Stimulated activated CD8-positive, alpha-beta memory T cell treated with anti-CD3 and anti-CD28 coated beads, Interleukin-2, amount 100 ng/mL, for 48 hours (primary cell): ENCODE measurements at places on chromosomes 2 and 18.

DNA sequence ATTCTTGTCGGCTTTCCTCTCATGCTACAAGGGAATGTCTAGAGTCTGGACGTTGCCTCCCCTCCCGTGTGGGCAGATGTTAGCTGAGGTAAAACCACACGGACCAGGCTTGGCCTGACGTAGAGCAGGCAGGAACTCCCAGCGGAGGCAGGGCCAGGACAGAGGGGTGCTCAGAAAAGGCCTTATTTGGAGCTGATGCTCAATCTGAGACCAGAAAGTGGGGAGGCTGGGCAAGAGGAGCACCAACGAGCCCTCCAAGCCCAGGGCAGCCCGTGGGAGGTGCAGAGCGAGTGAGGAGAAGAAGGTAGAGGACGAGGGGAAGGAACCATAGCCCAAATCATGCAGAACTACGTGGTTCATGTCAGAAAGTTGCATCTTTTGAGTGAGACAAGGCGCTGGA, 9.0 kb downstream of the TEX51 start:
- no peak for DNase-seq

- no peak for DNase-seq
These were observed 45.5 kb downstream of the EML4 start for GRCh38 chr2:42214669-42215068.

DNA sequence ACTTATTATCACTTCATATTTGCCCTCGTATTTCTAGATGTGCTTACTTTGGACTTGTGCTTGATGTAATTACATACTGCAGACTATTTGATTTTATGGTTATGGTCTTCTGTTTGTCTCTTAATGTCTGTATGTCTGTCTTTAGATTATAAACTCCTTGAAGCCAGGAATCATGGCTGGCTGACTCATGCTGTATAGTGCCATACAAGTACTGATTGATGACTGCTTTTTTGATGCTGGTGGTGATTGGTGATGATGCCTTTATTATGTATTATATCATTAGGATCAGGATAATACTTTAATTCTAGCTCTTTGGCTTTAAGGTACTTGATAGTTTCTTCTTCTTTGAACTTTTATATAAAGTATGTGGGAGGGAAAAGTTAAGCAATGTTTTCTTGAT, 17.3 kb downstream of the SMCHD1 start:
- no peak for DNase-seq

DNA sequence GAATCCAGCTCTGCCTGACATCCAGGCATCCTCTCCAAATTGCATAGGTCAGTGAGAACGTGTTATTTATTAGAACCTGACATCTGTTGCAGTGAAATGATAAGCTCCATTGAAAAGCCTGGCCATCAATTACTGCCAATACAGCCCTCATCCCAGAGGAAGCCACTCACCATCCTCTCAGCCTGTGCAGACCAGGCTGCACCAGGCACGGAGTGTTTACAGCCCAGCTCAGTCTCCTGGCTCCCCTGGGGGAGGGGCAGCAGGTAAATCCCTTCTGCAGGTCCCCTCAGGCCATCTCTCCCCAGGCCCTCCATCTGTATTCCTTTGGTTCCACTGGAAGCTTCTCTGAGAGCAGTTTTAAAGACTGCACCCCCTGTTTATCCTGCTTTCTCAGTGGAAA, 82.6 kb upstream of the FOSL2 start:
- DNase-seq: no peak

DNA sequence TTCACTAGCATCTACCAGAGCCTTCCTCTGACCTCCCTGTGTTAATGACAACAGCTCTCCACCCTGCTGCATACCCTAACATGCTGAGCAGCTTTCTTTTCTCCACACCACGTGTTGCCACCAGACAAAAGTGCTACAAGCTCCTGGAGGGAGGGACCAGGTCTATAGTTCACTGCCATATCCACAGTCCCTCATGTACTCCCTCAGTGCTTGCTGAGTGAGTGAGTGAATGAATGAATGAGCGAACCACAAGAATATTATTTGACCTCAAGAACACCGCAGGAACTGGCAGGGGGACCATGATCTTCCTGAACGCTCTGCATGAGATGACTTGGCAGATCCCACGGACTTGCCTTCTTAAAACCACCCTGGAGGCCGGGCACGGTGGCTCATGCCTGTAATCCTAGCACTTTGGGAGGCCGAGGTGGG, 47.4 kb upstream of the CAB39 start:
- DNase-seq: no peak

- DNase-seq: no peak
These were observed 74.9 kb downstream of the LONRF2 start for GRCh38 chr2:100247256-100248043.

GRCh38 chr2:225998653-225999052, 599.1 kb downstream of the NYAP2 start:
- no peak for DNase-seq

GRCh38 chr2:10267551-10268465, 34.9 kb upstream of the HPCAL1 start:
- DNase-seq: no peak

- no peak for DNase-seq
These were observed 860.1 kb downstream of the BCL11A start for GRCh38 chr2:59693231-59693959.

DNA sequence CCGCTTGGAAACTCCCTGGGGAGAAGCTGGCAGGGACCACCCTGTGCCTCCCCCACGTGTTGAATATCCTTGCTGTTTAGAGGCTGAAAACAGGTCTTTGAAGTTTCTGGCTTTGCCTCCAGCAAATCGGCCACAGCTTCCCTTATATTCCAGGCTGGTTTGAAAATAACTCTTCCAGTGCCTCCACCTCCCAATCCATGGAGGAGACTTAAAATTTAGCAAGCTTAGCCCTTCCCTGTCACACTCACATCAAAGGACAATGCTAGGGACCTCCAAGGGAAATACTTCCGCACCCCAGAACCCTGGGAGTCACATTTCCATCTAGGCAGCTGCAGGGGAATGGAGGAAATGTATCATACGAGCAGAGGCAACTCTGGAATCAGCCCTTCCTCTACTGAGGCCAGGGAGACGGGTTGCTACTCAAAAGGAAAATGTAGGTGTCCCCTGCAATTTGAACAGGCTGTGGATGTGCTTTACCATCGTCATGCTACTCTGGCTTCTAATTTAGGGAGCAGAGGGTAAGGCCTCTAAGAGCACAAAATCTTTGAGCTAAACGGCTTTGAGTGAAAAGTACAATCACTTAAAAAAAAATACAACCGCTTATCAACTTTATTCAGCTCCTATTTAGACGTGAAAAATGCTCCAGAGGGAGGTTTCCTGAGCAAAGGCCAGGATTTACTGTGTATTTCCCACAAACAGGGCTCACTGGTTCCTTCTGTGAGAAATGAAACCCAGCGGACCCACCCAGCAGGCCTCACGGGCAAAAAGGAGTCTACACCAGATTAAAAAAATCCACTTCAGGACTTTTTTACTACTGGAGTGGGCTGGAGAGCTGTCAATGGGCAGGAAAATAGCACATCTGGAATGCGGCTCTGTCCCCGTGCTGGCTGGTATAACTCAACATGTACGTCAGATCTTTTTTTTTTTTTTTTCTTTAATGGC, 49.4 kb upstream of the PKDCC start:
- DNase-seq: no peak

DNA sequence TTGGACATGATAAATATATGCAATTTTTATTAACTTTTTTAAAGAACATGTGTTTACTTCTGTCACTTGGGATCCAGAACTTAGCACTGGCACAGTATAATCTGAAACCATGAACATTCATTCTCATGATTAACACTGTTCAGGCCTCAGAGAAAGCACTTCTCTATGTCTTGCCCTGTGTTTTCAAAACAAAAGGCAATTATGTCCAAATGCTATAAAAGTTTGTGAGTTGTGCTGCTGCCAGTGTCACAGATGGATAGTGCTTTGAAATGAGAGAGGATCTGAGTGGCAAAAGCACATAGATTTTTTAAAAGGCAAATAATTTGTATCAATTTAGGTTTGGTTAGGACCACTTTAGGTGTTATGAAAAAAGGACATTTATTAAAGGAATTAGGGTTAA, 470.5 kb upstream of the FAM98A start:
- DNase-seq: no peak

- no peak for DNase-seq
These were observed 28.4 kb upstream of the PUM2 start for GRCh38 chr2:20378891-20379519.

DNA sequence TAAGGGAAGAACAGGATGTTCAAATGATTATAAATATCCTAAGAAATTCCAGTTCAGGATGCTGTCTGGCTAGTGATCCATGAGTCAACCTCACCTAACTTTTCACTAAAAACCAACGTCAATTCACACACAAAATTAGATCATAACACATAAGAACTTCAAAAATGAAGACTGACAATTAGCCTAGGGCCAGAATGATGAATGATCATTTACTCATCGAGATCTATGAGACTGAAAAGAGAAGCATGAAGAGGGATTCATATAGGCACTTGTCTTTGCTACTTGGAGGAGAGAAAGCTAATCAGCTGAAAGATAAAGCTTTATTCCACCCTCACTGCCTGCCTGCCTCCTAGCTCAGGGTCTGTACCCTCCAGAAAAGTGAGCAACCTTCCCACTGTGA, 29.8 kb downstream of the ADD2 start:
- no peak for DNase-seq

- peak; percentile 46 for DNase-seq
These were observed 219.4 kb downstream of the MREG start for GRCh38 chr2:215793747-215794595.

DNA sequence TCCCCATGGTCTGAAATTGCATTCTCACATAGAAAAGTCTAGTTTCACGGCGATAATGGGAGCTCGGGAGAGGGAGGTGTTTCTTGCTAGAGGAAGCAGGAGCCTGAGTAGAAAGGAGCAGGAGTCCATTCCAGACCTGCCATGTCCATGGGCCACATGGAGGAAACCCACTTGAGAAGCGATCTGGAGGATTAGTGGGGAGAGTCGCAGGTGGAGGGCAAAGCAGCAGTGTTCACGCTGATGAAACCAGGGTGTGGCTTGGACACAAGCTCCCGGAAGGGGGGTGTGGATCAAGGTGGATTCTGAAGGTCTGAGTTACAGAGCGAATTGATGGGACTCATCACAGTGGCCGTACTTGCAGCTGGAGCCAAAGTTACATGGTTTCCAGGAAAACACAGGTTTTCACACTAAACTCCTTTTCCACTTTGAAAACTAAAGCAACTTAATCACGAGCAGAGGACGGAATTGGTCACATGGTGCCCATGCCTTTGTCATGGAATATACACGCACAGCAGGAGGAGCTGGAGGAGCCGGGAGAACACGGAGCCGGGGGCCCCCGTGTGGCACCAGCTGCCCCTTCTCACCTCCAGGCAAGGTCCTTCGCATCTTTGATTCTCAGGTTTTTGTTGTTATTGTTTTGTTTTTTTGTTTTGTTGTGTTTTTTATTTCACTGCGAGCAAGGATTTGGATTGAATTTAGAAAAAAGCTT, 255.1 kb upstream of the MYT1L start:
- DNase-seq: no peak

DNA sequence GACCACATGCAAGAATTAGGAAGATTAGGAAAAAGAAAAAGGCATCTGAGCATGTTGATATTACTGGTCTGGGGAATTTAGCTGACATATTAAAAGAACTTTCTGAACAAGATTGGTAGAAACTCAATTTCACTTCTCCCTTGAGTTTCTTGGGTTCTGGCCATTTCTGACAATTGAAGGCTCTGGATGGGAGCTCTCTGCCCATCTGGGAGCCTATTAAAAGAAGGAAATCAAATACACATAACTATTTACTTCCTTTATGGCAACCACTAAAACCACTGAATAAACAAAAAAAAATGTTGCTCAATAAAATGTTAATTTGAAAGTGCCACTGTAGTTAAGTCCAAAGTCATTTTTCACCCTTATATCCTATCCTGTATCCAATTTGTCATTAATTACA, 216.8 kb upstream of the HNMT start:
- no peak for DNase-seq

- peak; percentile 12 for DNase-seq
These were observed 17.2 kb downstream of the IFIH1 start for GRCh38 chr2:162301151-162301804.

DNA sequence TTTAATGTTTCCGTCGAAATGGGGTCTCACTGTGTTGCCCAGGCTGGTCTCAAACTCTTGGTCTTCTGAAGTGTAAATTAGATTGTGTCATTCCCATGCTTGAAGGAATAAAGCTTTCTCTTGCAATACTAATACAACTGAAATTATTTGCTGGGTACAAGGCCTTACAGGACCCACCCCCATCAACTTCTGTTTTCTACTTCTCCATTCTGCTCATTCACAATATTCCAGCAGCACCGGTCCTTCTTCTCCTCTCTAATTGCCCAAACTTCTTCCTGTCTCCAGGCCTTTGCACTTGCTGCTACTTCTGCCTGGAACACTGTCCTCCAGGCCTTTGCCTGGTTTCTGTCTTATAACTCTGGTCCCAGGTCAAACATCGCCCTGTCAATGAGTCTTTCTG, 73.8 kb downstream of the APOB start:
- no peak for DNase-seq

DNA sequence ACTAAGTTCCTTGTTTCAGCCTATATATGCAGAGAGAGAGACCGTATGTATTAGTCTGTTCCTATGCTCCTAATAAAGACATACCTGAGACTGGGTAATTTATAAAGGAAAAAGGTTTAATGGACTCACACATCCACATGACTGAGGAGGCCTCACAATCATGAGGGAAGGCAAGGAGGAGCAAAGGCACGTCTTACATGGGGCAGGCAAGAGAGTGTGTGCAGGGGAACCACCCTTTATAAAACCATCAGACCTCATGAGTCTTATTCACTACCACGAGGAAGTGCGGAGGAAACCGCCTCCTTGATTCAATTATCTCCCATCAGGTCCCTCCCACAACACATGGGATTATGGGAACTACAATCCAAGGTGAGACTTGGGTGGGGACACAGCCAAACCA, 73.8 kb downstream of the TMEM18 start:
- no peak for DNase-seq

DNA sequence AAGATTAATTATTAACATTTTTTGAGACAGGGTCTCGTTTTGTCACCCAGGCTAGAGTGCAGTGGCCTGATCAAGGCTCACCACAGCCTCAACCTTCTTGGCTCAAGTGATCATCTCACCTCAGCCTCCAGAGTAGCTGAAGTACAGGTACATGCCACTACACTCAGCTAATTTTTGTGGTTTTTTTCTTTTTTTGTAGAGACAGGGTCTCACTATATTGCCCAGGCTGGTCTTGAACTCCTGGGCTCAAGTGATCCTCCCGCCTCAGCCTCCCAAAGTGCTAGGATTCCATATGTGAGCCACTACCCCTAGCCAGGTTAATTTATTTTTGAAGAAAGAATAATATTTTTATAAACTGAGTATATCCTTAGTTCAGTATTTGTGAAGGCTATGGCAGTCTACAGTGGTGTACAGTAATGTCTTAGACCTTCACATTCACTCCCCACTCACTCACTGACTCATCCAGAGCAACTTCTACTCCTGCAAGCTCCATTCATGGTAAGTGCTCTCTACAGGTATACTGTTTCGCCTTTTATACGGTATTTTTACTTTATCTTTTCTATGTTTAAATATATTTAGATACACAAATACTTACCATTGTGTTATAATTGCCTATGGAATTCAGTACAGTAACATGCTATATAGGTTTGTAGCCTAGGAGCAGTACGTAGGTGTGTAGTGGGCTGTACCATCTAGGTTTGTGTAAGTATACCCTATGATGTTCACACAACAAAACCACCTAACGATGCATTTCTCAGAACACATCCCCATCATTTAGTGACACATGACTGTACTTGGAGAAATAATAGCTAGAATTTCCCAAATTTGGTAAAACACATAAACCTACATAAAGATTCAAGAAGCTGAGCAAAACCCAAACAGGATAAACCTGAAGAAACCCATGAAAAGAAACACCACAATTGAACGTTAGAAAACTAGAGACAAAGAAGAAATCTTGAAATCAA, 38.6 kb downstream of the MGAT4A start:
- no peak for DNase-seq
